Neural crest cell (in vitro differentiated cells): ENCODE measurements at places on chromosomes 5 and 9.

- no peak for DNase-seq
These were observed 24.2 kb upstream of the CATSPER3 start for GRCh38 chr5:134943547-134943946.

GRCh38 chr9:134526584-134527477, 114.8 kb upstream of the COL5A1 start:
- no peak for DNase-seq

- DNase-seq, result no peak
These were observed 39.7 kb upstream of the TJP2 start for GRCh38 chr9:69134412-69134811.

DNA sequence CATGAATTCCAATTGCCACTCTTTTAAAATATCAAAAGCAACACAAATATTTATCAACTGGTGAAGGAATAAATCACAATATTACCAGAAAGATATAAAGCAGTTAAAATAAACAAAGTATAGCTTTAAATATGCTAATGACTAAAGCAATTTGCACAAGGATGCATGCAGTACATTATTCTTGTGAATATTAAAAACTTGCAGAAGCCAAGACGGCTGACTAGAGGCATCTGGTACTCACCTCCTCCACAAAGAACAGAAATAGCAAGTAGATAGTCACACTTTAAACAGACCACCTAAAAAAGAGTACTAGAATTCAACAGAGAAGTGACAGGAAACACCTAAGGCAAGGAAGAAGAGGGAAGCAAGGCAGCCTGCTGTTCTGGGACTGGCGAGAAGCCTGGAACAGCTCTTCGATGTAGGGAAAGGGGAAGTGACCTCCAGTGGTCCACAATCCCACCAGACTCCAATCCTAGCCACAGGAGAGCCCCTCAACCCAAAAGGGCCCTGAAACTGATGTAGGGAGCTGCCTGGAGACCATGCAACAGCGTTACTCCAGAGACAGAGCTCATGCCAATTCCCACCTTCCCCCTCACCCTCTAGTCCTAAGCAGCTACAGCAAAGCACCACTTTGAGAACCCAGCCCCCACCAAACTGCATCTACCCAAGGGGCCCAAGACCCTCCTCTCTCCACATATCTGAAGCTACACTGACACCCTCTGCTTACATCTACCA, 86.3 kb downstream of the LPAR1 start:
- no peak for DNase-seq

DNA sequence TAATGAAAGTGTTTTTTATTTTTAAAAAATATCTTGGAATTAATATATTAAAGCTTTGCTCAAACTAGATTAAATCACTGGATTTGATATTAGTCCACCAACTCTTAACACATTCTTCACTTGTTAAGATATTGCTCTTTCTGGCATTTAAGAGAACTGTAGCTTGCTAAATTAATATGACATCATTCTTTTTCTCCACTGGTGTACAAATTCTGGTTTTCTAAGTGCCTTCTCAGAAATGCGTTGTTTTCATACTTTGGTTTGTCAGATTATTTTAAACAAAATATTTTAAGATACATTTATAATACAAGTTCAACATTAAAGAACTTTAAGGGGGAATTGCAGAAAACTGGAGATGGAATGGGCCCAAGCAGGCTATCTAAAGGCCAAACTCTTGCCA, 87.6 kb upstream of the IFNE start:
- DNase-seq, result no peak

DNA sequence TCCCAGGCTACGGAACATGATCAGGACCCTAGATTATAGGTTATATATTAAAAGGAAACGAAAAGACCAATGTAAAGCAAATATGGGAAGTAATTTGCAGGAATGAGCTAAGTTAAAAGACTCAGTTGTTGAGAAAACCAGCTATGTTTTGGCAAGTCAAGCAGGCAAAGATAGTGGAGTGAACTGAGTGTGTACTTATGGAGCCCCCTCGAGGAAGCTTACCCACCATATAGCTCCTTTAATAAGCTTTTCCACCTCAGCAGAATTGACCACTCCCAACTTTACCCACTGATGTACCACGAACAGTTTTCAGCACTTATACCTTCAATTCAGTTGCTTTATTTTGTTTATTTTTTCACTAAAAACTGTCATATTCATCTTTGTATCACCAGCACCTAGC, 57.3 kb upstream of the PJA2 start:
- DNase-seq, result no peak
